ENCODE measurements at places on chromosomes 2 and 18. TPM values are rescaled to one million over a fixed set of nuclear protein-coding genes. Genes with fewer than 3 reads are reported as not detected.

Gene LINC00305
- not detected for polyA plus RNA-seq

Gene PECR
- 9.3 TPM for polyA plus RNA-seq

Gene GALR1
- polyA plus RNA-seq, result under 0.01 TPM

Gene FASTKD1
- polyA plus RNA-seq, result 7.0 TPM

Gene COL4A3
- polyA plus RNA-seq, result 22.7 TPM

Gene TUBB8B
- not detected for polyA plus RNA-seq

Gene FHOD3
- 9.6 TPM for polyA plus RNA-seq

Gene PMAIP1
- polyA plus RNA-seq, result 1.0 TPM

Gene GPBAR1
- 0.46 TPM for polyA plus RNA-seq

Gene RTP5
- not detected for polyA plus RNA-seq

Gene COLEC12
- polyA plus RNA-seq, result 2.4 TPM

Gene ANKMY1
- polyA plus RNA-seq, result 6.2 TPM
